NCI-H526 (cell line): ENCODE measurements at places on chromosomes 7 and 10.

DNA sequence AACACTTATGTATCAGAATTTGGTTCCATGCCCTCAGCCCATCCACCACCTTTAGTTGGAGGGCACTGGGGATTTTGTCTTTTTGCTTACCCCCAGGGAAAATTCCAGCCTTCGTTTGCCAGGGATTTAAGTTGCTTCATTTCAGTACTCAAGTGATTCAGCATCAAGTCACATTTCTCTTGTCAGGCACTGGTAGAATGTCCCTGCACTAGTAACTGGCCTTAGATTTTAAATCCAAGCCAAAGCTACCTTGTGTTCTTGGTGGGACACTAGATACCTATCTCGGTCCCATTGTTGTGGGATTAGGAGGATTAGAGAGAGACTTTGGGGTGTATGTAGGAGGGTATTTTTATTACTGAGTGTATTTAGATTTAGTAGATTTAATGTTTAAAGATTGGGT is 613.1 kb downstream of the SUGCT start:
- DNase-seq, result no peak

DNA sequence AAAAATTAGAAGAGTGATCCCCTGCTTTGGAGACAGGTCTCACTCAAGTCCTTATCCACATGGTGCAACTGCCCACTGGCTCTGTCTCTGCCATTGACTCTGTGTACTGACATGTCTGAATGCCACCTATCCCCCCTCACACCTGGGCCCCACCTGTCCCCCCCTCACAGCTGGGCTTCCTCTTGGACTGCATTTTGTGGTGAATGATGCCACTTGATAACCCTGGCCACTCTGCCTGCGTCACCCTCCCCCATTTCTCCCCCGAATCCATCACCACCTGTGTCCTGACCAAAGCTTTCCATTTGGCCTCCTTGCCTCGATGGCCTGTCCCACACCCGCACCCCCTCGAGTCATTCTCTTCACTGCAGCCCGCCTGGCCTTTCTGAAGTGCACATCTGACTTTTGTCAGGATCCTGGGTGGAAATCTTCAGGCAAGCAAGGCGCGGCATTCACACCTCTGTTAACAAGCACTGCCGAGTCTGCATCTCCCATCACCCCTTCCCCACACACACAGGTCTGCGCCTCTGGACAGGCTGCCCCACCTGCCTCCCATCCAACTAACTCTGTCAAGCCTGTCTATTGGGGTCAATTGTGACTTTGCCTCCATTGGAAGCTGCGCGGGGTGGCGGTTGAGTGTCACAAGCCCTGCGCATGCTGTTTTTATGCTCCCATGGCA is 175.3 kb upstream of the KLF14 start:
- no peak for DNase-seq

DNA sequence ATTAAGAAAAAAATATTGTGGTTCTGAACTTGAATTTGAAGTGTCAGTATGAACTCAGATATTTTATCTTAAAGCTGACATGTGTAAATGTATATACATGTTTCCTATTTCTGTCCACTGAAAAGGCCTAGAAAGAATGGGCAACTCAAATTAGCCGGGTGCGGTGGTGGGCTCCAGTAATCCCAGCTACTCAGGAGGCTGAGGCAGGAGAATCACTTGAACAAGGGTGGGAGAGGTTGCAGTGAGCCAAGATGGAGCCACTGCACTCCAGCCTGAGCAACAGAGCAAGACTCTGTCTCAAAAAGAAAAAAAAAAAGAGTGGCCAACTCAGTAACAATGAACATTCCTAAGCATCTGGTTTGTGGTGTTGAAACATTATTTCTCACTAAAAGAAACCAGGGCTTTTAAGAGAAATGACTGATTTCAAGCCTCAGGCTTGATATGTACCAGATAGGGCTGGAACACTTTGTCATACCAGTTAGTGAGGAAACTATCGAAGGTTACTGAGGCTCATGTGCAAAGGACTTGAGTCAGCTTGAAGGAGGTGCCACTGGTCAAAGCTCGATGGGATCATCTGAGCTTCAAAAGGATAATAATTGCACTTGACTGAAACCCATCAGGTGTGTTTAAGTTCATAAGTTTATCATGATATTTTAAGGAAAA is 40.5 kb downstream of the AOAH start:
- no peak for DNase-seq

GRCh38 chr10:132965411-132966057 is 23.2 kb upstream of the CFAP46 start:
- DNase-seq, result no peak

- DNase-seq, result peak; percentile 58
Observed at GRCh38 chr7:101154693-101155102, 422 bp downstream of the AP1S1 start.

DNA sequence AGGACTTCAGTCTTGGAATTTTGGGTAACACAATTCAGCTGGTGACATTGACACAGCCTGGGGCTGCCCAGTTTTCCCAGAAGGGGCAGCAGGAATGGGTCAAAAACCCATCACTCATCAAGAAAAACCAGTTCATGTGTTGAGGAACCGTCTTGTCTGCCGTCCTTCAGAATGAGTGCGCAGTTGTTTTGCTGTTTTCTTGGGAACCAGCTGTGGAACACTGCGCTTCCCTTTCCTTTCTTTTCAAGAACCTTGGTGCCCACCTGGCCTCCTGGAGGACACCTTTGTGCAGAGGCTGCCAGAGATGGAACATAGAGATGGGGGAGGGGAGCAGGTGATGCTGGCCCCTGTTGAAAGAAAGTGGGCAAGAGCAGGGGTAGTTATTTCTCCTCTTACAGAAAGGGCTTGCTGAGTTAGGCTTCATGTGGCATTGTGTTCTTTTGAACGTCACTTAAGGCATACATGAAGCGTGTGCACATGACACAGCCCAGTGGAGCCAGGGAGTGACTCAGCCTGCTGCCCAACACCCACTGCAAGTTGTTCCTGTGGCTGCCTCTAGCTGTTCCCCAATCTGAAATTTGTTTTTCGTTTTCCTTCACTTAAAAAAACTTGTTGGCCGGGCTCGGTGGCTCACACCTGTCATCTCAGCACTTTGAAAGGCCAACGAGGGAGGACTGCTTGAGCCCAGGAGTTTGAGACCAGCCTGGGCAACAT is 87.4 kb upstream of the TNS3 start:
- DNase-seq, result no peak

DNA sequence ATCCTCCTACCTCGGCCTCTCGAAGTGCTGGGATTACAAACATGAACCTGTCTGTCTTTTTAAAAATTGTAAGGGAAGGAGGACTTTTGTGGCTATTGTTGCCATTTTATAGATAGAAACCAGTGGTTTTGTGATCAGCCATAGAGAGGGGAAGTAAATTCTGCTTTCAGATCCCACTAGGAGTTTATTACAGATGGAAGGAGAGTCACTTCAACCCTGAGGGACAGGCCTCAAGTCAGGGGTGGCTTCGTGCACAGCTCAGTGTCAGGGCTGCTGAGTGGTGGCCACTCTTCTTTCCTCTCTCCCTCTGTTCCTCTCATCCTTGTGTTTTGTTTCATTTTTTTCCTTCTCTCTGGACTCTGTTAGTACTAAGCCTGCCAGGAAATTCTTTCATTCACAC is 60.8 kb downstream of the OGDH start:
- no peak for DNase-seq

DNA sequence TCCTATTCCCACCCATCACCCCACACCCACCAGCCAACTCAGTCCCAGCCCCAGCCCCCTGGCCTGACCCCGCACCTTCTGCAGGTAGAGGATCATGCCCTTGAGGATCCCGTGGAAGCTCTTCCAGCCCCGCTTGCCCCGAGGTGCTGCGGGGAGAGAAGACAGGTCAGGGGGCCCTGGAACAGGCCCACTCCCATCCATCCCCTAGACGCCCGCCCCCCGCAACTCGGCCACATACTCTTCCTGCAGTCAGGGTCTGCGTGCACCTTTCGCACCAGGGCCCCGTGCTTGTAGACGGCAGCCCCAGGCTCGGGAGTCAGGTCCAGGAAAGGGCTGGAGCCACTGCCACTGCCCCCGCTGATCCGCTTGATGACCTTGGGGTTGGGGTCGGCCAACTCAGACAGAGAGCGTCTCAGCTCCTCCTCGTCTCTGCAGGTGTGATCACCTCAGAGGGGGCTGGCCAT is 9.6 kb downstream of the NFKB2 start:
- no peak for DNase-seq
